T-helper 1 cell (primary cell): ENCODE measurements at places on chromosomes 7 and 10.

DNA sequence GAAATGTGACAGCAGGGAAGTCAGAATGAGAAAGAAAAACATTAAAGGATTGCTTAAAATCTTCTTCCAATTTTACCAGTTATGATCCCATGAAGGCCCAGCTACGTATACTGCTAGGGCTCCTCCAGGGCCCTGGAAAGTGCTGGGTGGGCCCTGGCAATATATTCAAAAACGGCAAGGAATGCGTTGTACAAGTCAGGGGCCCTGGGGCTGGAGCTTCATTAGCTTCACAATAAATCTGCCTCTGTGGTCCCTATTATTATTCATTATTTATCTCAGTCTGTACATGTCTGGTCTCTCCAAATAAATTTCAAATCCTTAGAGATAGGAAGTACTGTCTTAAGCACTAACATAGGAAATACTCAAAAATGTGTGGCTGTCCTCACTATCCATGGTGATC is 7.6 kb downstream of the JAZF1 start:
- no peak for DNase-seq

GRCh38 chr7:30594048-30594539 is 584 bp upstream of the GARS1 start:
- peak; percentile 17 for DNase-seq

- DNase-seq, result no peak
These were observed 115.7 kb downstream of the TPK1 start for GRCh38 chr7:144720149-144720548.

DNA sequence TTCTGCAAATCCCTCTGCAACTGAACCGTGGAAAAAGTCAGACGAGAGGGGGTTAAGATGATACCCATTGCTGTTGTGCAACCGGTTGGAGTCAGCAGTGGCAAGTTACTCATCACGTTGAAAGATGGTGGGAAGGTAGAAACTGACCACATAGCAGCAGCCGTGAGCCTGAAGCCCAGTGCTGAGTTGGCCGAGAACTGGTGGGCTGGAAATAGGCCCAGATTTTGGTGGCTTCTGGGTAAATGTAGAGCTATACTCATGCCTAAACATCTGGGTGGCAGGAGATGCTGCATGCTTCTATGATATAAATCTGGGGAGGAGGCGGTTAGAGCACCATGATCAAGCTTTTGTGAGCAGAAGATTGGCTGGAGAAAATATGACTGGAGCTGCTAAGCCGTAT is 78.6 kb downstream of the ARL5B start:
- DNase-seq, result no peak

DNA sequence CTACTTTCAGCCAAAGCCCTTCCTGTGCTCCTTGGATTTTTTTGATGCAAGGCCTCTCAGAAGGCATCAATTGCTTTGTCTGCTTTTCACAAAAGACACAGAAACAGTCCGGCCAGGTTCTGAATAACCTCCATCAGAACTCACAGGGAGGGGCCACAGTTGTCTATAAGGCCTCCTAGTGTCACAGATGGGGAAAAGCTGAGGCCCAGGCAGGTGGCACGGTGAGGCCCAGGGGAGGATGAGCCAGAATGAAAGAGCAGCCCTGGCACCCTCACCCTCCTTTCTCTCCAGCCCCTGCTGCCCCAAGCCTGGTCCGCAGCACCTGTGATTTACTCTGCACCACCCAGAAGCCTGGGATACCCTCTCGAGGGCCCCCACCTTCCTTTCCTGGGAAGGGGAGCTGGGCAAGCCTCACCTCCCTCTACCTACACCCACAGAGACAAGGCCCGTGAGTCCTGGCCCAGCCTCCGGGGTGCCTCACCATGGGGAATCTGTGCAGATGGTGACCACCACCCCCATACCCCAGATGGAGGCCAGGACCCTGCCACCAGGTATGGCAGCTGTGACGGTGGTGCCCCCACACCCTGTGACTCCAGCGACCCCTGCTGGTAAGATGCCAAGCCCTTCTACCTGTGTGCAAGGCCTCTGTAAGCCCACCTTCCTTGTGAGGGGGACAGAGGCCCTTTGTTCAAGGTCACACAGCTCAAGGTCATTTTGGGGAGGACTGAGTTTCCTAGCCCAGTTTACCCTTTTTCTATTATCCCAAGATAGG is 26.2 kb upstream of the ZNF467 start:
- DNase-seq, result no peak

- no peak for DNase-seq
These were observed 107.9 kb downstream of the CYTH3 start for GRCh38 chr7:6164491-6164890.

DNA sequence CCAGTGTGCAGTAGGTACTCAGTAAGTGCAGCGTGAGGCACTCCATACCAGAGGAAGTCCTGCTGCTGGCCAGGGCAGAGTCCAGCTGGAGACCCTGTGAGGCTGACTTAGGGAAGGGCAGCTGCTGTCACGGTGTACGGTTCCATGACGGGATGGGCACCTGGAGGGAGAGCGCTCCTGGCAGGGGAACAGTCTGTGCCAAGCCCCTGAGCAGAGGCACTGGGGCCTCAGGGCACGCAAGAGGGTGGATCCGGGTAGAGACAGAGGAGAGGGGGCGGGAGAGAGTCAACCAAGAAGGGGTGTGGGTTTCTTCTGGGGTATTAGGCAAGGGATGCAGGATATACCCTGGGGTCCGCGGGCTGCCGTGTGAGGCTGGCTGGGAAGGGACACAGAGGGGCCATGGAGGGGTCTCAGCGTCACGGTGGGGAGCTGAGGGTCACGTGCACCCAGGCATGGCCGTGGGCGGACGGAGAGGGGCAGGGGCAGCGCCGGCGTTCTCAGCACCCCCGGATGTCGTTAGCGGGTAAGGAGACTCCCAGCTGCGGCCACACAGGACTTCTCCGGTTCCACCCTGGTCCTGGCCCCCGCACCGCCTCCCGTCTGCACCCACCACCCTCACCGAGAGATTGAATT is 70.5 kb downstream of the MICALL2 start:
- DNase-seq, result no peak

DNA sequence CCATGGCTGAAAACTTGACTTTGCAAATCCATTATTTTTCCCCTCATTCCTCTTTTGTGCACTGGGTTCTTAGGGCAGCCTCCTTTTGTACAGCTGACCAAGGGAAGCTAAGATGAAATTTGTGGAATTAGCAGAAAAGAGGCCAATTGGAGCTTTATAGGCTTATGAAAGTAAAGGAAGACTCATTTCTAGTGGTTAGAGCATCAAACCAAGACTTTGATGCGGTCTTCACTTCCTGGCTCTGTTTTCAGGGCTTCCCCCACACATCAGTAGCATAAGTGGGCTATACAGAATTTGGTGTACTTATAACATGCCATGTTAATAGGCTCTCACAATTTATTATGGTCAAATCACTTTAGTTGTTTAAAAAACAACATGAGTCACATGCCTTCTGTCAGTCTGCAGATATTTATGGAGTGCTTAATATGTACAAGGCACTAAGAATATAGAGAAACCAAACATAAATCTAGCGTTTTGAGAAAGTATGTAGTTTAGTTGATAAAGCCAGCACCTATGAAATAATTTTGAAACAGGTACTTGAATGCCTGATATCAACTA is 5.7 kb downstream of the AUTS2 start:
- DNase-seq, result no peak

DNA sequence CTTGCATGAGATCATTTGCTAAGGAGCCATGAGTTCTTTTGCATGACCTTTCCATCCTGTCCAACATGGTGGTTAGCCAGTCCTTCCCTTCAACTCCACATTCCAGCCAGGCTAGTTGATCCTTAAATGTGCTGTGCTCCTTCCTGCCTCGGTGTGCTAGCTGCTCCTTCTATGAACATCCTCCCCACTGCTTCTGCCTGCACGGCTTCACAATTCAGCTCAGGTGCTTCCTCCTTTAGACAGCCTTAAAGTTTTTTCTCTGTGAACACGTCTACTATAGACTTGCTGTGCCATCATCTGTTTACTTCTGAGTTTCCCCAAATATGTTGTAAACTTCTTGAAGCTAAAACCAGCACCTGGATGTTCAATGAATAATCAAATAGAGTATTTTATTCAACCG is 95.5 kb downstream of the OTUD1 start:
- DNase-seq, result no peak

GRCh38 chr7:130990178-130990832 is 256.3 kb upstream of the KLF14 start:
- DNase-seq, result peak; percentile 41

- DNase-seq, result no peak
These were observed 30.8 kb upstream of the KNDC1 start for GRCh38 chr10:133129071-133129858.

DNA sequence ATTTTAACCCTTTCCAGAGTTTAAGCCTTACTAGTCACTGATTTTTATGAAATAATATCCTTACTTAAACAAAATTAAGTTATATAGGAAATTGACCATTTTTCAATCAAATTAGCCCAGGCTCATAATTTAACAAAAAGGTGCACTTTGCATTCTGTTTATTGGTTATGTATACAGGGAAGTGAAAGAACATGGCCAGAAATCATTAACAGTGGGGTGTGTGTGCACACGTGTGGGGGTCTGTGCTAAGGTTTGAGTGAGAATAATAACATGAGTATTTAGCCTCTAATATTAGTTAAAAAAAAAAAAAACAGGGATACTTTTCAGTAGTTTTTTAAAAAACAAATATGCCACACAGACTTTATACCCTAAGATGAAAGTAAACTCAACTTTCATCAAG is 510.5 kb upstream of the PFKP start:
- no peak for DNase-seq

- DNase-seq, result no peak
These were observed 1.3 kb upstream of the SAMD8 start for GRCh38 chr10:75110006-75110632.

DNA sequence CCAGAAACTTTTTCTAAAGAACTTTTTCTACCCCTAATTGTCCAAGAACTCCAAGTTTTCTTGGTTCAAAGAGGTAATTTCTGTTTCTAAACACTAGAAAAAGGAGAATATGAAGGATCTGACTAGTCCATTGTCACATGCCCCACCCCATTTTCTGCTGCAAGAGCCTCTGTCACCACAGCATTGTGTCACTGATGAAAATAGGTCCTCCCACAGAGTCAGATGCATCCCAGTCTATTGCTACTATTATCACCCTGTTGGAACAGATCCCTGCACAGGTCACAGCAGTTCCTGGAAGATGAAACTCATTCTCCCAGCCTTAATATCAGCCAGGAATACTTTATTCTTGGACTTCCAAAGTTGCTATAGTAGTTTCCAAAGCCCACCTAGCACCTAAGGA is 7.5 kb upstream of the CFTR start:
- no peak for DNase-seq

- no peak for DNase-seq
These were observed 288.2 kb upstream of the SEMA3D start for GRCh38 chr7:85475071-85475470.

GRCh38 chr7:117679120-117679519 is 194.1 kb downstream of the CTTNBP2 start:
- no peak for DNase-seq
